AG09309 (cell line): ENCODE measurements at places on chromosomes 3 and 15.
A peak's percentile ranks its signal among the peaks of the same experiment; 100 is the strongest.

DNA sequence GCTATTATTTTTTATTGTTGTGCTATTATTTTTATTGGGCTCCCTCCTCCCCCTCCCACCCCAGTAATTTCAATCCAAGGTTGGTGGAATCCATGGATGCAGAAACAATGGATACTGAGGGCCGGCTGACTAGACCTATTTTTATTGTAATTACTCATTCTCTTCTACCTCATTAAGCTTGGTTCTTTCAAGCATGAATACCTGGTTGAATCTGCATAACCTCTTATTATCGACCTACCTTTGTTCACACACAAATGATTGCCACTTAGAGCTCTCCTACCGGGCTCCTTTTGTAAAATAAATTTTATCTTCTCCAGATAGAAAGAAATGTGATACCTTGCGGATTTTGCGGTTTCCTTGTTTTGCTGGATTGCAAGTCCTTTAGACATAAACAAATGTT lies 31.6 kb downstream of the BTD start:
- no peak for DNase-seq

- DNase-seq, result no peak
Observed at GRCh38 chr15:51075826-51076523, 18.7 kb downstream of the TNFAIP8L3 start.

GRCh38 chr3:143016321-143016972 lies 15.1 kb downstream of the U2SURP start:
- no peak for DNase-seq

DNA sequence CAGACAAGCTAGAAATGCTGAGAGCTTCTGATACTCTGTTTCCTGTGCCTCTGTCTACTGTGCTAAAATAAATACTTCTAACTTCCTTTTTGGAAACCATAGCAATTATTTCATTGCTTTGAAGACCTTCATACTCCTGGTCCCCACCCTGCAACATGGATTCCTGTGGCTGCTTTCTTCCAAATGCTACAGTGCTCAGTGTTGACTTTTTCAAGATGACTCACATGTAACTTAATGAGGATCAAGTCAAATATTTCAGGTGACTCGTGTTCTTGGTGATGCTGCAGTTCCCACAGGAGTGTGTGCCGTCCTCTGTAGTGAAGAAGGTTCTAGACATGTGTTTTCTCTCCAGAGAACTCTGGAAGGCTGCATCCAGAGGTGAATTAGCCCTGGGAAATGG lies 288.6 kb downstream of the CLSTN2 start:
- no peak for DNase-seq

DNA sequence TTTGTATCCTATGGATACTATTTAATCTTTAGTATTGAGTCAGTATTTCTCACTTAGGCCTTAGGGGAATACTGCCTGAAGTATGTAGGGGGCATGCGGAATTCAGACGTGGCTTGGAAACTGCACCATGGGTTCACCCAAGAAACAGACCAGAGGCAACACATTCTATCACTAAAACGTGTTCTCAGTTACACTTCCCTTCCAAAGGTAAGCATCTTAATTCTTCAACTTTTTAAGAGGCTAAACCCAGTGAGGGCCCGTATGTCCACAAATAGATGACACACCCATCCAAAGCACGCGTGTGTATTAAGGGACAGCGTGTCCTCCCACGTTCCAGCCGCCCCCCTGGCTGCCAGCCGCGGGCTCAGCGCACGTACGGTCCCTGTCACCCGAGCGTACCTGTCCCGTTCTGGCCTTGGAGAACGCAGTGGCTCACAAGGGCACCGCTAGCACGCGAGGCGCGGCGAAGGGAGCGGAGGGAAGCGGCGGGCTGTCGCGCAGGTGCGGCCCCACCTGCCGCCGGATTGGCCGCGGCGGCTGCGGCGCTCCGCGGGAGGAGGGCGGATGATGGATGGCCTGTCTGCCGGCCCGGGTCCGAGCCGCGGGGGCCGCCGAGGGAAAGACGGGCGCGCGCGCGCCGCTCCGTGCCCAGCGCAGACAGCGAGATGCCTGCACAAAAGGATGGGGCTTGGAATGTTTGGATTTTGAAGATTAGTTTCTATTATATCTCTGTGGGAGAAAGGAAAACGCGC lies 1003.9 kb upstream of the NR2F2 start:
- no peak for DNase-seq

DNA sequence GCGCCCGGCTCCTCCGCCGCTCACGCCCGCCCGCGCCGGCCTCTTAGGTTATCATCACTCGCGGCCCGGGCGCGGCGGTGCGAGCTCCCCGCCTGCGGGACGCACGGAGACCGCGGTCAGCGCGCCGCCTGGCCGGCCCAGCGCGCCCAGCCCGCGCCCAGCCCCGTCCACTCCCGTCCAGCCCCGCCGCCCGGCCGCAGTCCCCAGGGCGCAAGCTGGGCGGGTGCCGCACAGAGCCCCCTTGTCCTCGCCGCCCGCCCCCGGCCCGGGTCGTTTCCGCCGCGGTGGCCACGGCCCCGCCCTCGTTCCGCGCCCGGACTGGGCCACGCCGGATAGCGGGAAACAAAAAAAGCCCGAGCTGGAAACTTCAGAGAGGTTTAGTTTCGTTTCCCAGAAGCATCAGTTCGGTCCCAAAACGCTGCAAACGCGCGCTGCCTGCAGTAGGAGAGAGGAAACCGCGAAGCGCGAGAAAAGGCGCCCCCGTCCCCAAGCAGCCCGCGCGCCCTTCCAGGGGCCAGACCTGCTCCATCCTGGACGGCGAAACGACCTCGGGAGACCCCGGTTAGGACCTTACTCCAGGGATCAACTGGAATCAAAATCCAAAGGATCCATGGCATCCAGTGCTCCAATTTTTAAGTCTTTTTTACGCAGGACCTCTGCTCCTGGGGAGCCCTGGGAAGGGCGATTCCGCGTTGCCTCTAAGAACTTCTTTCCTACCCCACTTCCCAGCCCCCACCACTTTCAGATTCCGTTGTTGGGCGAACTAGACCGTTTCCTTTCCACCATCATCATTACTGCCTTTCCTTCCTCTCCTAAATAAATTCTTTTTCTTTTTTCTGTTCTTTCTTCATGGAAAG lies at the start of gene ATP10A:
Gene ATP10A, minus strand, starts transcription at position 217 of the 857 bp plus-strand sequence. CDS start 231 bp downstream, outside the sequence.
- no peak for DNase-seq

DNA sequence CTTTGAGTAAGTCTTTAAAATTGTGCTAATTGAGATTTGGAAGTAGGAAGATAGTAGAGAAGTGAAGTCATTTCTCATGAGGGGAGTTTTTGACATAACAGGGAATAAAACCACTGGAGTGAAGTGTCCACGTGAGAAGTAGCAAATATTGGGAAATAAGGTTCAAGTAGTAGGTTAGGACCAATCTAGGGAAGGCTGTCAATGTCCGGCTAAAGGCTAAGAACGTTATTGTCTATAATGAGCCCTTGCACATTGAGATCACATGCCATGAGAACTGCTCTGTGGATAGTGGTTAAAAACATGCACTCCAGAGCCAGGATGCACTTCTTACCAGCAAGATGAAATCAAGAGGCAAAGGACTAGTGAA lies 459.9 kb upstream of the TPRG1 start:
- DNase-seq, result no peak

DNA sequence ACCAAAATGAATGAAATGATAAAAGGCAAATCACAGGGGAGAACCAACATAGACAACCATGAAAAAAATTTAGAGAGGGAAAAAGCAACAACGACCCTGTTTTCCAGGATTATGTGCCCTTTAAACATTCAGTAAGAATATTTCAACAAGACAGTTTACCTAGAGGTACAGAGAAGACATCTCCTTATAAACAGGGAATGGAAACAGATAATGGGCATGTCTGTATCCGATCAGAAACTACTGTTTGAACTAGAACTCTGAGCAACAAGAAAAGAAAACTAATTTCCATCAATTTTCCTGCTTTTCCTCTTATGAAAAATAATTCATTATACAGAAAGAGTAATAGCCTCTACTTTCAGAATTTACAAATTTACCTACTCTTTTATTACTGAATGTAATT lies 39.3 kb downstream of the DLG1 start:
- no peak for DNase-seq

DNA sequence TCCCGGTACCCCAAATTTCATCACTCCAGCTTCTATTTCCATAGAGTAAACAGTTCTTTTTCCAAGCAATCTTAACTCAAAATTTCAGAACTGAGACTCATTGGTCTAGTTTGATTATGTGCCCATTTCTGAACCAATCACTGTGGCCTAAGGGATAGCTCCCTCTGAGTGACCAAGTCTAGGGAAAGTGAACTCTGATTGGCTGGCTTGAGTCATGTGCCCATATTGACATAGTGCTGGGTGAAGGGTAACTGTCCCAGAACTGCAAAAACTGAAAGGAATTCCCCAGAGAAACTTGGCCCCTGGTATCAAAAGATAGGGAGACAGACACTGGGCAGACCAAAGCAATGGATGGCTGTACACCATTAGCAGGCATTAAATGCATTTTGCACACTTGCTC lies 171.2 kb upstream of the WNT5A start:
- DNase-seq, result no peak

GRCh38 chr15:91258415-91258759 lies 158.3 kb downstream of the SV2B start:
- no peak for DNase-seq

DNA sequence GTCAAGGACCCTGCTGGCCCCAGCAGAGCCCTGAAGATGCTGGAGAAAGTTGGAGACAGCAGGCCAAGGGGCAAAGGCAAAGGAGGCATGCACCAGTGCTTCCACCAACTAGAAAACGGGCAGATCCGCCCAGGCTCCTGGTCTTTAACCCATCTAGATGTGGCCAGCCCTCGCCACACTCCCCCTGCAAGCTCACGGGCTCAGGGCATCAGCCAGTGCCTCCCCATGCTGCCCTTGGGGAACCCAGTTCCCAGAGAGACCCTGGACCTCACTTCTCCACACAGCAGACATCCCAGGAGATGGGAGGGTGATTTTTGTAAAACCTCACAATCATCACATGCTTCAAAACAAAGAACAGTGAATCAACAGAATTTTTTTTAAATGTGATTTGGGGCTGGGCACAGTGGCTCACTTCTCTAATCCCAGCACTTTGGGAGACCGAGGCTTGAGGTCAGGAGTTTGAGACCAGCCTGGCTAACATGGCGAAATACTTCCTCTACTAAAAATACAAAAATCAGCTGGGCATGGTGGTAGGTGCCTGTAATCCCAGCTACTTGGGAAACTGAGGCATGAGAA lies 24.5 kb downstream of the CYFIP1 start:
- DNase-seq, result no peak

DNA sequence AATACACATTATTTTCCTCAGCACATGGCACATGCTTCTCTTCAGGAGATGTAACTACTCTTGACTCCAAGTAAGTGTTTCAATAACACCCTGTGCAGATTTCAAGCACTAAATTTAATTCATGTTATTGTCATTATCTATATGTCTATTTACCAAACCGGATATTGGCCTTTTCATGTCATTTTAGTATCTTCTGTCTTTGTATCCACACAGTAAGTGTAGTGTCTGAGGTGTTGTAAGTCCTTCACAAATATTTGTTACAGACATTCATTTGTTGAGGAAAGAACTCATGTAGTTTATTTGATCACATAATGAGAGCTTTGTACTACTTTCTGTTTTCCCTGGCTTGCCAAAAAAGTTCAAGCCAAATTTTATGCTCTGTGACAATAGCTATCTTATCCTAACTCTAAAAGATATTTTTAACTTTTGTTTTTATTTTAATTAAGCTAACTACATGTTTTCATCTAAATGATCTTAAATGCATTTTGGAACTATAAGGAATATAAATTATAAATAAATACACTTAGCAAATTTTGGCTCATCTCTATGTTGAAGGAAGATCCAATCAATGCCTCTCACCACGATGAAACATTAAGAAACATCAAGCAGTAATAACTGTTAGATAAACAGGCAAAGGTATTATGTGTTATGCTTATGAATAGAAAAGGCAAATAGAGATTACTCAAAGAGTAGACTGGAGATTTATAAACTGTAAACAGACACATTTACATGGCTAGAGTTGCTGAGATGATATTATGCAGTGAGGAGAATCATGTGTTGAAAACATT lies 48.3 kb downstream of the SPTSSB start:
- no peak for DNase-seq

GRCh38 chr3:195286115-195286872 lies 15.3 kb upstream of the XXYLT1 start:
- DNase-seq, result no peak

DNA sequence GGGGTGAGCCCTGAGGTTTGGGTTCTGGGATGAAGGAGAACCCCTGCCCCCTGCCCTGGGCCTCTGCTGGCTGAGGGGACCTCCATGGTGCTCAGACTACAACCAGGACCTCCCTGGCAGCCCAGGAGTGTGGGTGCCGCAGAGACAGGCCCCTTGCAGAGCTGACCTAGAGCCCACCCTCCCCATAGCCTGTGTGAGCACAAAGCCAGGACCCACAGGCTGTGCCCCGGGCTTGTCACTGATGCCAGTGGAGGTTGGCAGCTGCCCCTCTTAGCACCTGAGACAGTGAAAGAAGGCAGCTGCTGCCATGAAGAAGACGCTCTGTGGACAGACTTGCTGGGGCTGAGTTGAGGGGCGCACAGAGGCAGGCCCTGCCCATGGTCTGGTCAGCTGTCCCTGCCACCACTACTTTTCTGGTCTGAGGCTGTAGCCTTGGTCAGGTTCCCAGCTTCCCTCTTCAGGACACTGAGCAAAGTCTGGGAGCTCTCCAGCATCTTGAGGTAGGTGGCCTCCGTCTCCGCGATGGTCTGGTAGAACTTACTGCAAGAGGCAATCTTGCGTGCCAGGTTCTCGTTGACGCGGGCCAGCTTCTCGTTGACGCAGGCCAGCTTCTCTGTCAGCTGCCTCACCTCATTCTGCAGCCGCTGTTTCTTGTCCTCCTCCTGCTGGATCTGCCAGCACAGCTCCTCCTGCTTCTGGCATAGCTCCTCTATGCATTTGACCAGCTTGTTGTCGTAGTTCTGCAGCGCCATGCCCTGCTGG lies 23.0 kb downstream of the USP4 start:
- DNase-seq, result no peak

GRCh38 chr3:26068890-26069289 lies 279.0 kb downstream of the OXSM start:
- no peak for DNase-seq

DNA sequence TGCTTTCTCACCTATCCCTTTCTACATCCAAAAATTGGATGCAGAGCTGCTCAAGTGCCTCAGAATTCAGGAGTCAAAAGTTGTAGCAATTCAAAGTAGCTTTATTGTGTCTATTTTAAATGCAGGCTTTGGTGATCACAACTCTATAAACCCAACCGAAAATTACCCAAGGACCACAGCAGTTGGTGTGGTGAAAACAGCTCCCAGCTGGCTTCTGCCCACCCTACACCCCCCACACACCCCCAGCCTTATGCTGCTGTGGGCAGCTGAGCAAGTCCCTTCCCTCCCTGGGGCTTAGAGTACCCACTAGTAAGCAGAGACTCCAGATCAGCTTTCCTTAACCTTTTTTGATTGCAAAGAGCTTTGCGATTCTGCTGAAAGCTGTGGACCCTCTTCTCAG lies 5.8 kb upstream of the HES1 start:
- DNase-seq, result no peak

GRCh38 chr15:71411538-71412482 lies 296.5 kb downstream of the THSD4 start:
- peak; percentile 14 for DNase-seq
